NCI-H1417 treated with DMSO at 0.1 percent for 48 hours (cell line): ENCODE measurements at places on chromosomes 7 and 10.

DNA sequence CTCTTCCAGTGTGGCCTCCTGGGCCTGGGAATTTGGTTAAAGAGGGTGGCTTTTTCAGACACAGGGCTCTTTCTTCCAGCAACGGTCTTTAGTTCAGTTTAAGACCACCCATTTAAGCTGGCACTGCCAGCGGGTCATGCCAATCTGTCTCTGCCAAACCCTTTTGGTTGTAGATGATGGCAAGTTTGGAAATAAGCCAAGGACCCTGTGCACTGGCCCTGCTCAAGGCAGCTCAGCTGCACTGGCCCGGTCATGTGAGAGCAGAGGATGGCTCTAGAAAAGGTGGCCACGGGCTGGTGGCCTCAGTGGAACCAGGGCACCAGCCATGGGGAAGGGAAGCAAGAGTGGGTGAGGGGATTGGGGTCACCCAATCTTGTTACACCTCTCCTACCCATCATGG is 294.1 kb downstream of the GLRX3 start:
- DNase-seq = no peak

GRCh38 chr10:130254662-130255061 is 118.5 kb downstream of the GLRX3 start:
- DNase-seq = no peak

DNA sequence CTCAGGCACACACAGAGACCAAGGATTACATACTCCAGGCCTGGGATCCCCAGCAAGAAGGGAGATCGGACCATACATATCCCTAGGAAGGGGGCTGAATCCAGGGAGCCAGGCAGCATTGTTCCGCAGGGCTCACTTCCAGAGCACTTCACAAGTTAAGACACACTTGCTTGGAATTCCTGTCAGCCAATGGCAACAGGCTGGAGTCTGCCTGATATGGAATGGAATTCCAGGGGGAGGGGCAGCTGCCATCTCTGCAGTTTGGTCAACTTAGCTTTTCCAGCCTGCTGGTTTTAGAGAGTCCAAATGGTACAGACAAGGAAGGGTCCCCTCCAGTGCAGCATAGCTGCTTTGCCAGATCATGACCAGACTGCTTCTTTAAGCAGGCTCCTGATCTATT is 290.0 kb upstream of the GLI3 start:
- DNase-seq = no peak

GRCh38 chr7:64965594-64965993 is 25.2 kb downstream of the ZNF117 start:
- no peak for DNase-seq

DNA sequence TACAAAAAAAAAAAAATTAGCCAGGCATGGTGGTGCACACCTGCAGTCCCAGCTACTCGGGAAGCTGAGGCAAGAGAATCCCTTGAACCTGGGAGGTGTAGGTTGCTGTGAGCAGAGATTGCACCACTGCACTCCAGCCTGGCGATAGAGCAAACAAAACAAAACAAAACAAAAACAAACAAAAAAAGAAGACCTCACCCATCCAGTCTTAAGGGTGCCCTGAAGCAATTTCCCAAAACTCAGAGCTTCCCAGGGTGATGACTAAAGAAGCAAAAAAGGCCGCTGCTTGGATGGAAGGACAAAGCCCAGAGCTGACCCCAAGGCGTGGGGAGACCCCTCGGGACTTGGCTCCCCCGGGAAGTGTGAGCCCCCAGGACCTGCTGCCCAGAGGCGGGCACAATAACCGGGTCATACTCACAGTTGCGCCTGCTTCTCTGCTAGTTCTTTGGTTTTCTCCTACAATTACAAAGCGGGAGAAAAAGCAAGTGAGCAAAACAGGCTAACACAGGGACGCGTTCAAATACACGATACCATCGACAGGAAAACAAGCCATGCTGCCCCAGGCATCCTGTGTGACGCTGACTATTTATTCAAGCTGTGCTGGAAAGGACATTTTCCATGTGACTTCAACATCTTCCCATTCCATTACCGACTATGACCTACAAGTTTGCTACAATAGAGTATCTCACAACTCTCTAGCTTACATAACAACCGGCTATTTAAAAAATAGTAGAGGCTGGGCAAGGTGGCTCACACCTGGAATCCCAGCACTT is 29.9 kb downstream of the PAPOLB start:
- no peak for DNase-seq

GRCh38 chr10:67612577-67613537 is 83.1 kb downstream of the CTNNA3 start:
- DNase-seq = no peak

DNA sequence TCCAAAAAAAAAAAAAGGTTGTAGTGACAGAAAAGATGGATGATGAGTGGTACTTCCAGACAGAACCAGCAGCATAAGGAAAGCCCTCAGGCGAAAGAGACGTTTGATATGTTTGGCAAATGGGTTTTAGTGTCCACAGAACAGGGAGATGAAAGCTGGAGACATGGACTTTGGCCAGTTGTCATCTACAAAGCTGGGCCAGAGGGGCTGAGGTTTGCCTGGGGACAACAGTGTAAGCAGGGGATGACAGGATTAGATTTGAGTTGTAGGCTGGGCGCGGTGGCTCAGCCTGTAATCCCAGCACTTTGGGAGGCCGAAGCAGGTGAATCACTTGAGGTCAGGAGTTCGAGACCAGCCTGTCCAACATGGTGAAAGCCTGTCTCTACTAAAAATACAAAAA is 47.8 kb upstream of the ELN start:
- DNase-seq = no peak

DNA sequence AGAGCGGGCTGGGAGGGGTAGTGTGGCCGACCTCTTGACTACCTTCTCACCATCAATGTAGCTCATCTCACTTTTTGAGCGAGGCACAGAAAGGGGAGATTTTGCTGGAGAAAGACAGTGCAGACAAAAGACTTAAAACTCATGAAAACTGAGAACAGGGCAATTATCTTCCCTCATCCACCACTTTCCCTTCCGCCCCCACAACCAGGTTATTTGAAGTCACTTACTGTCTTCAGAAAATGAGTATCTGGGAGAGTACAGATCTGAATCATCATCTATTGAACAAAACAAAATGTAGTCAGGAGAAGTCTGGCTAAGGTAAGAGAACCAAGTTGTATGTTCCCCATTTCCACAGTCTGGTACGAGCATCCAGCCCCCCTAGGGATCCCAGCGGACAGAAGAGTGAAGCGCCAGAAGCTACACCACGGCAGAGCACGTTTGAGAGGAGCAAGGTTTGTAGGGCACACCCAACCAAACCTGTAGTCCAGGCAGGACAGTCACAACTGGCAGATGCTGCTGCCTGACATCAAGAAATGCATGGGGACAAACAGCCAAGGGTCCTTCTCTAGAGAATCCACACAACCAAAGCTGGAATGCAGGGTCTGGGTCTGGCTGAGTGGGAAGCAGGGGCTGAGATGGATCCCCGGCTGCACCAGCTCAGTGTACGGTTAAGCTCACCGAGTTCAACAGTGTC is 93.4 kb upstream of the PDLIM1 start:
- no peak for DNase-seq
